ENCODE measurements at places on chromosomes 5 and 9.

GRCh38 chr5:158463938-158464337 is 605.0 kb upstream of the CLINT1 start:
- no peak for DNase-seq

GRCh38 chr5:179964015-179964414 is 56.3 kb upstream of the TBC1D9B start:
- DNase-seq: no peak

GRCh38 chr5:90968319-90968718 is 409.7 kb downstream of the ADGRV1 start:
- DNase-seq: no peak

- DNase-seq: no peak
Measured at GRCh38 chr5:142998316-142999020, 228.3 kb downstream of the ARHGAP26 start.

DNA sequence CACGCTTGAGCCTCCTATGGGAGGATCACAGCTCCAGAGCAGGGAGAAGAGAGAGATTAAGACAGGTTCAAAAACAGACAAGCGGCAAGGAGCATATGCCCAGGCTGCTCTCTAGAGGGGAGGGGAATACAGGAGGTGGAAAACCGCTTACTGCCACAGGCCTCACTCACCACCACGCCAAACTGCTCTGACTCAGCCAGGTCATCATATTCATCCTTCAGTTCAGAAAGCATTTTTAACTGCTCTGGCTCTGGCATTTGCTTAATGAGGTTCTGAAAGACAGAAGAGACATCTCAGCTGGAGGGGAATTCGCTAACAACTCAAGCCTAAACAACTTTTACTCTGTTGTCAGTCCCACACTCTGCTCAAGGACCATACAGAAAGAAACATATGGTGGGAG is 40.1 kb downstream of the PCDHGC5 start:
- no peak for DNase-seq

GRCh38 chr5:89981878-89982773 is 427.4 kb downstream of the CETN3 start:
- no peak for DNase-seq

GRCh38 chr5:148085977-148086705 is 22.4 kb downstream of the SPINK5 start:
- DNase-seq: no peak

DNA sequence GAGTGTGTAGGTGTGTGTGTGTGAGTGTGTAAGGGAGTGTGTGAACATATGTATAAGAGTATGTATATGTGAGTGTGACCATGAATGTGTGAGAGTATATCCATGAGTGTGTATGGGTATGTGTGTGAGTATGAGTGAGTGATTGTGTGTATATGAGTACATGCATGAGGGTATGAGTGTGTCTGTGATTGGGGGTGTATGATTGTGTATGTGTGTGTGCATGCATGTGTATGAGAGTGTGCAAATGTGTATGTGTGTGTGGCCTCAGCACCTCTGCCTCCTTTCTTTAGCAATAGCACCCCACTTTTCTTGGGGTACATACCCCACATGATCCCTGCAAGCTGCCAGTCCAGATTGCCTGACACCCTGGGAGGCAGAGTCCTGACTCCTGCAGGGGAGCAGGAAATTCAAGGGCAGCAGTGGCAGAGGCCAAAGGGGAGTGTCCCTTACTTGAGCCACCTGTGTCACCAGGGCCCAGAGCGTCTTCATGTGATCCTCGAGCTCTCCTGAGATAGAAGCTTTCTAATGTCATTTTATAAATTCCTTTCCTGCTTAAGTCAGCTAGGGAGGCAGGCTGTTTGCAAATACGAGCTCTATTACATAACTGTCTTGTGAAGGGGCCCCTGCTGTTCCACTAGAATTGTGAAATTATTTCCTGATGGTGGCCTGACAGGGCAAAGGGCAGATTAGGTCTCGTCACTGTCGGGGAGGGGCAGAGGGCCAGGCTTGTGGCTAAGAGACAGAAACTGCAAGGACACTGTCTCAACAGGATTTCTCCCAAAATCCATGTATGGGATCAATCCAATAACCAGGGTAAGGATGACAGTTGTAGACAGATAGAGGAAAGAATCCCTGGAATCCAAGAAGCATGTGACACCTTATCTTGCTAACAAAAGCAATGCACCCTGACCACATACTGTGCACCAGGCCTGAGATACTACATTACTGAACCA is 389.1 kb downstream of the GADD45G start:
- DNase-seq: no peak

GRCh38 chr9:137391411-137391754 is 31.6 kb downstream of the EXD3 start:
- DNase-seq: no peak

- no peak for DNase-seq
Measured at GRCh38 chr5:141507387-141508091, 18.7 kb downstream of the PCDHGC5 start.

DNA sequence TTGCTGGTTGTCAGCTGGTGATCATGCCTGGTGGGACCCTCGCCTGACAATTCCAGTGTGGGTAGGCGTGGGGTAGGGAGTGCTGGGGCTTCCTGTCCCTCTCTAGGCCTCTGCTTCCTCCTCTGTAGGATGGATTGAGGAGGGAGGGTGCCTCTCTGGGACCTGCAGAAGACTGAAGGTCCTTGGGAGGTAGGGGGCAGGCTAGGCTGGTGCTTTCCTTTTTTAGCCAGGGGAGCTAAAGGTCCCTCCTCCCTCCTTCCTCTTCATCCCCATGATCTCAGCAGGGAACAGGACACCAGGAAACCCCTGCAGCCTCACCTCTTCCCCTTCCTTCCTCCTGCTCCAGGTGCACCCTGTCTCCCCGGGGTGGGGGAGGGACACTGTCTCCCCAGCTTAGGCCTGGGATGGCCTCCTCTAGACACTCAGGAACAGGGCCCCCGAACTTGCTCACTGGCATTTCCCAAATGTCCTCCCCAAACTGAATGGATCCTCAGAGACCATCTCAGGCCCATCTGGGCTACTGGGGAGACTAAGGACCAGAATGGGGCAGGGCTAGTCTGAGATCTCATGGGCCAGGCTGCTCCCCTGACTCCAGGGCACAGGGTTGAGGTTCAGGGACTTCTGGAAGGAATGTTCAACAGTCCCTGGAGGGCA is 8.4 kb downstream of the SH2D3C start:
- no peak for DNase-seq

DNA sequence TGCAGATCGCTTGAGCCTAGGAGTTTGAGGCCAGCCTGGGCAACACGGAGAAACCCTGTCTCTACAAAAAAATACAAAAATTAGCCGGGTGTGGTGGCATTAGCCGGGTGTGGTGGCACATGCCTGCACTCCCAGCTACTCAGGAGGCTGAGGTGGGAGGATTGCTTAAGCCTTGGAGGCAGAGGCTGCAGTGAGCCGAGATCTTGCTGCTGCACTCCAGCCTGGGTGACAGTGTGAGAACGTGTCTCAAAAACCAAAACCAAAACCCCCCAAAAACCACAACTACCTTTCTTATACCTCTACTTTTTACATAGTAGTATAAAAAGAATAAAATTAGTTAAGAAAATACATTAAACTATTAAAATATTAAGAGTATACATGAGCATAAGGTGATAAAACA is 121.2 kb downstream of the RAPGEF6 start:
- DNase-seq: no peak

- DNase-seq: no peak
Measured at GRCh38 chr9:94908011-94908563, 181.6 kb downstream of the AOPEP start.

- no peak for DNase-seq
Measured at GRCh38 chr5:105392710-105393149, 1830.1 kb upstream of the NUDT12 start.

DNA sequence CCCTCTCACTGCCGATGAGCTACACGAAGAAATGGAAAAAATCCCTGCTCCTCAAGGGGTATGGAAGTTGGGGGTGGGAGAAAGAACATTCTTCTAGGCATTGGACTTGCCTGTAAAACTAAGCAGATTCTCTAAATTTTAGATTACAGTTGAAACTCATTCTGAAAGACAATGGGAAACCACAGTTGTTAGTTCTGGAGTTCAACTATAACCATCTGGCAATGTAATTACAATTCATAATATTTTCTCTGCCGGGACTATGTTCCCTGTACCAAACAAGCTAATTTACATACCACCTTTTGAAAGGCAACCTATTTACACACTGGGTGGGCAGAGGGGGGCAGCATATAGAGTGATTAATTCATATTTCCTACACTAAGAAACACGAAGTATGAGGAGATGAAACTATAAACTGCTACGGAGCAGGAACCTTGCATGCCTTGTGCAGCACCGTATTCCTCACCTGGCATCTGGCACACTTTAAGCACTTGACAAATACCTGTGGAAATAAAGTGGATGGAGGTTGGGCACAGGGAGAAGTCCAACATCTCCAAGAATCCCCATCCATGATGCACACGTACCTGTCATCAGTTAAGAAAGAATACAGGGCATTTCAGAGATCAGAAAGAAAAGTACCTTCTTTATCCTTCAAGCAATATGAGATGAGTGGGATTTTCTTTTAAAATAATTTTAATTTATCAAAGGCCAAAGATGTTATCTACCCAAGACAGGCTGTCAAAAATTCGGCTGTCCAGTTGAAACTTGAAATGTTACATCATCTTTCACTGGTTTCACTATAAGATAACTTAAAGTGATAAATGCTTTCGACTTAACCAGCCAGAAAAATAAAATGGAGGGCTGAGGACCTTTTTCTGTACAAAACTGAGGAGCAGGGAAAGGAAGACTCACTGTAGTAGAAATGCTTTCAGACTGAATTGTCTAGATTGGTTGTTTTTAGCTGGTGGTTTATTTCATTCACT is 54.2 kb downstream of the SSBP2 start:
- DNase-seq: no peak

GRCh38 chr5:6201631-6202030 is 176.7 kb downstream of the MED10 start:
- DNase-seq: no peak

DNA sequence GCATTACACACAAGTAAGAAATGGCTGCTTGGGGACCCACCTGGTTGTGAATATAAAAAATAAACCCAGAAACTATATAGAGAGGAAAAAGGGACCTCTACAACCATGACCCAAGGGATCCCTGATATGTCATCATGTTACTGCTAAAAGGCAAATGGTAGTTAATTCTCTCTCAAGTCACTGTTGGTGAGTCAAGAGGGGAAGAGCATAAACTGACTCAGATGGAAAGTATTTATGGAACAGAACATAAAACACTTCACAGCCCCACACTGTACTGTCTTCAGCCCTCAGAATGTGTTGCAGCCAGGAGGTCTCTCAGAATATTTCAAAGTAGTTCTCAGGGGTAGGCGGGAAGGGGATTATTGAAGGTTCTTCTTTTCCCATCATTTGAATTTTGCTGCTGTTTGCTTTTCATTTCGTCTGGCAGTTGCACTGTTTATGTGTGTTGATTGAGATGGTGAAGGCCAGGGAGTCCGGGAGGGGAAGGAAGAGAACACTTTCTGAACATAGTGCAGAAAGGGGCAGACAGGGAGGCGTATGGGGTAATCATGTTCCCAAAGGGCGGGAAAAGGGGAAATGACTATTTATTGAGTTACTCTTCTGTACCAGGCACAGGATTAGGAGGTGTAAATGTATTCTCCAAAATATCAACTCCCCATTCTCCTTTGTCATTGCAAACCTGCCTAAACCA is 85.5 kb downstream of the TEK start:
- DNase-seq: no peak

GRCh38 chr9:133714606-133715294 is 23.4 kb downstream of the SARDH start:
- DNase-seq: no peak

GRCh38 chr5:62701036-62701435 is 122.4 kb downstream of the LRRC70 start:
- DNase-seq: no peak

GRCh38 chr5:167966979-167967378 is 324.5 kb upstream of the WWC1 start:
- no peak for DNase-seq
